ENCODE measurements at places on chromosomes 1 and 21.
A peak's percentile ranks its signal among the peaks of the same experiment; 100 is the strongest.

GRCh38 chr1:248857201-248857600 lies 1.7 kb downstream of the ZNF692 start:
- DNase-seq = no peak

GRCh38 chr21:42426876-42427480 lies 23.3 kb downstream of the UBASH3A start:
- DNase-seq = no peak

DNA sequence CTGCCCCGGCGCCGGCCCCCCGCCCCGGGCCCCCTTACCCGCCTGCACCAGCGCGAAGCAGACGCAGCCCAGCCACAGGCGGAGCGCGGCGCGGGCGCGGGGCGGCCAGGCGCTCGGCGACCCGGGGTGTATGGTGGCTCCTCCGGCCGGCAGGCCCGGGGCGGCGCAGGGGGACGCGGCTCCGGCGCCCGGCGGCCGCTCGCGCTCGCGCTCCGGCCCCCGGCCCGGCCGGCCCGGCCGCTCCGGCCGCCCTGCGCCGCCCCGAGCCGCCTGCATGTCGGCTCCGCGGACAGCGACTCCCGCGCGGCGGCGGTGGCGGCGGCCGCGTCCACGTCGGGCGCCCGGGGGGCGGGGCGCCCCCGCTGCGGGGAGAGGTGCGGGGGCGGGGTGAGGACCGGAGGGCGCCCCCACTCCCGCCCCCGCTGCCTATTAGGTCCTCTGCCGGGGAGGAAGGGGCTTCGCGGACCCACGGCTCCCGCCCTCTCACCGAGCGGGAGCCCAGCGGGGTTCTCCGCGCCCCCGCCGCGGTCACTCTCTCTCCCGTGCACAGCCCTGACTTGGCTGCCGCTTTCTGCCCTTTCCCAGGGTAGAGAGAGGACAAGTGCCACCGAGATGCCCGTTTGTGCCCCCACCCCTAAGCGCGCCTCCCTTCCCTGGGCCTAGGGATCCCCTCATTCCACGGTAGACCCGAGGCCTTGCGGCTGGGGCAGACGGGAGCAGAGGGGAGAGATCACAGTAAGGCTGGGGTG lies at the start of gene FNDC5:
Gene FNDC5, minus strand, starts transcription at position 298 of the 749 bp plus-strand sequence.
- DNase-seq = no peak

DNA sequence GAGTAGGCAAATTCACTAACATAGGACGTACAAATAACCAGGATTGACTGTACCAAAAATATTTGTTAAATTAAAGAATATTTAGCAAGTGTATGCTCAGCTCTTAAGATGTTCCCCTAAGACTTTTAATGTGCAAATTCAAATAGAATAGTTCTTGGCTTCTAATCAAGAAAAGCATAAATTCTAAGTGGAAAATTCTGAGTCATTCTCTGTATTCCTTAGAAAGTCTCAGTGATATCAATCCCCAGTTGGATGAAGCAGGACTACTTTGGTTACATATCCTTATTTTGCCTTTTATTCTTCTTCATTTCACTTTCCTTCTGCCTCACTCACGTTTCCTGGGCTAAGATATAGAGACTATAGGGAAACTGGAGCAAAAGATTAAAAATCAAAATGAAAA lies 130.2 kb downstream of the IFI44 start:
- DNase-seq = no peak

- DNase-seq = no peak
Observed at GRCh38 chr1:99788896-99789295, 22.5 kb upstream of the FRRS1 start.

DNA sequence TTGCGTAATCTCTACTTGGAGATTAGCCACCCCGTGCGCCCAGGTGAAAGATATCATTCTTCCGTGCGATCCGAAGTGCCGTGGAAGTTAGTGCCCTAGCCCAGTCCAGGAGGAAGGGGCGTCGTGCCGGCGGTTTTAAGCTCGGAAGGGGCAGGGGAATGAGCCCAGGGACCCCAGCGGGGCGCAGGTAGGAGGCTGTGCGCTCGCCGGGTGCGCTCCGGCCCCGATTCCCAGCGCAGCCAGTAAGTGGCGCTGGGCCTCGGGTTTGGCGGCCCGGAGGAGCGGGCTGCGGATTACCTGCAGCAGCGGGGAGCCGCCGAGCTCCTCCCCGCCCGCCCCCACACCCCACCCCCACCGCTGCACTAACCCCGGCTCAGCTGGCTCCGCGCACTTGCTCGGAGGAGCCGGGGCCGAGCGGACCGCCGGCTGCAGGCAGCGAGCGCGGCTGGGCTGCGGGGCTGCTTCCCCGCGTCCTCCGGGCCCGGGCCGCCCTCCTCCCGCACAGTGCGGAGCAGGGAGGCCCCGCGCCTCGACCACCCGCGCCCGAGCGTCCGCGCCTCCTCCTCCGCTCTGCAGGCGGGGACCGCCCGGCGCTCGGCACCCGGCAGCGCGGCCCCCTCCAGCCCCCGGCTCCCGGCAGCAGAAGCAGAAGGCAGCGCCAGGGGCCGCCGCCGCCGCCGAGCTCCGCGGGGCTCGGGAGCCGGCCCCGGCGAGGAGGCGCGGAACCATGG lies at the start of gene RYR2:
Gene RYR2, plus strand, starts transcription at position 390 of the 731 bp plus-strand sequence. Its CDS starts 338 bp downstream, at position 728.
- DNase-seq = no peak

DNA sequence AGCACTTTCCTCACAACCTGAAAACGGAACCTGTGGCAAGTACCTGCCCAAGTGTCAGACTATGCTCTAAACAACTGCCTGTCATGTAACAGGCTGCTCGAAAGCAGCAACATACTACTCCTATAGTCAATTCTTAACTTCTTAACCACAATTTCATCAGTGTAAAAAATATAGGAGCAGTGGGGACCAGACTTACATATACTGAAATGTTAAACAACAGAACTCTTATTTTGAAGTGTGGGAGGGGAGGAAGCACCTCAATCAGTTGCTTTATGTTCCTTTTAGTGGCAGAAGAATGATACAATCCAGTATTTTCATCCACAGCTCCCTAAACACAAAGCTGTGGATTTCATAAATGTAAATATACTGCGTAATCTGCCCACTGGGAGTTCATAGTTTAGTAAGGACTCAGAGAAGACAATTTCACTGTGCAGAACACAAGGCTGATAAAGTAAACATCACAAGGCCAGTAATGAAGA lies 44.2 kb downstream of the WLS start:
- no peak for DNase-seq

DNA sequence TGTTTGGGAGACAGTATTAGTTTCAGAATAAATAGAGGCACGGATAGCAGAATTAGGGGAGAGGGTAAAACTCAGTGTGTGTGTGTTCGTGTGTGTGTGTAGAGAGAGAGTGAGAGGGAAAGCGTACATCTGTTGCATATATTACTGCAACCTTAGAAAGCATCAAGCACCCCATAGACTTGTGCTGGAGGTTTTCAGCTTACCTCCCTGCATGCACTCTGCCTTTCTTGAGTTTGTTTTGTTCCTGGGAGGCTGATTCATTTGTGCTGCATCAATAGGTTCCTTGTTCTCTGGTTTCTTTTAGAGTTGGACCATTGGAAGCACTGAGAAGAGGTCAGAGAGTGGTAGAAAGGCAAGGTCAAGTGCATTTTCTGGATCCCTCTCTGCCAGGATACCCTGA lies 104.4 kb upstream of the KCNK1 start:
- no peak for DNase-seq

GRCh38 chr1:160826546-160826945 lies 30.6 kb downstream of the LY9 start:
- DNase-seq = peak; percentile 56

DNA sequence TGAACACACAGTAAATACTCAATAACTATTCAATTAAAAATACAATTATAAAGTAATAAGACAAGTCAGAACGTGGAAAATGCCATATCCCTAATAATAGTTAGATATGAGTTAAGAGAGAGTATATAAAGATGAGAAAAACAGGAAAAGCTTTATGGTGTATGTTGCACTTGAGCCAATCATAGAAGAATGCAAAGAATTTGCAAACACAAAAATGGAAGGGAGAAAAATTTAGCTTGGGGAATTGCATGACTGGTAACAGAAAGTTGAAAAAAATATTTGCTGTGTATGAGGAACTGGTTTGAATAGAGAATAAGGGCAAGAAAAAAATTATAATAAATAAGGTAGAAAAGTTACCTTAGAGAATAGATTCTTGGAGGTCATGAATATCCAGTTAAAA lies 739.6 kb upstream of the CXADR start:
- DNase-seq = no peak

GRCh38 chr1:184890539-184890973 lies 83.8 kb downstream of the NIBAN1 start:
- DNase-seq = no peak

GRCh38 chr1:157482174-157482573 lies 70.1 kb downstream of the FCRL5 start:
- DNase-seq = no peak

GRCh38 chr21:33309778-33310177 lies 15.0 kb upstream of the IFNAR1 start:
- DNase-seq = no peak

- DNase-seq = no peak
Observed at GRCh38 chr1:9374748-9375341, 82.2 kb downstream of the SPSB1 start.

DNA sequence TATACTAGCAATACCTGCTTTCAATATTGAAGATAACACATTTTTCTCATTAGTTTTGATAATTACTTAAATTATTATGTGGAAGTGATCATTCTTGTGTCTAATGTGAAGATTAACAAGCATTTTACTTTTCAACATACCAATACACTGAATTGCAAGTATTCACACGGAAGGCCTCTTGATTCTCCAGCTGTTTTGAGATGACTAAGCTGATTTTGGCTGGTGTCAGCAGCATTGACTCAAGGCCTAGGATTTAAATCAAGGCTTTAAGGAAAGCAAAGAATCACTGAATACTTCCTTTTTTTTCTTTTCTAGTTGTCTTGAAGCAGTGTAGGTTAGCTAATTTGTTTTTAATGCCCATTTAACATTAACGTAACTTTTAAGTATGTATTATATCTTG lies 373.7 kb downstream of the SRGAP2C start:
- no peak for DNase-seq

- no peak for DNase-seq
Observed at GRCh38 chr1:84888753-84889152, 4.3 kb downstream of the LPAR3 start.

GRCh38 chr21:40208948-40209345 lies 341.7 kb downstream of the PCP4 start:
- DNase-seq = no peak

DNA sequence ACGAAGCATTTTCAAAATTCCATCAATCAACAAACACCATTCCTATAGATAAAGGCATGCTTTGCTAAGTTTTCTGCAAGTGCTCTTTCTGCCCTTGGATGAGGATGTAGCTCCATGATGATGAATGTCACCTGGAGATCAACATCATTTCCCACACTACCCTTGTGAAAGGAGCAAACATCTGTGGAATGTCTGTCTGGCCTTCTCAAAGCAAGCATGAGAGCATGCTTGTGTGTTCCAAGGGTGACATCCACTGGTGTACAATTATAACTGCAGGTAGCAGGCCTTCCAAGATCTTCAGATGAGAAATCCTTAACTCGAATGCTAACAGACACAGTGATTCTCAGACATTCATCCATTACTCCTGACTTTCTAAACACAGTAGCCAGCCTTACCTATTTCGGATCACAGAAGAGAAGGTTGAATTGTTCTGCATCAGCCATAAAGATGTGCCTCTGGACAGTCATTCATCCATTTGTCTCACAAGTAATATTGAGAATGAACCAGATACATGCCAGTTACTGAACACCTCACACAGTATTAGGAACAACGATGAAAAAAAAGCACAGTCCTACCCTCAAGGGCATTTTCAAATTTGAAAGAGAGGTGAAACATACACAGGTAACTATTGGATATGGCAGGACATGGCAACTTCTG lies 162.4 kb downstream of the TPR start:
- DNase-seq = no peak

DNA sequence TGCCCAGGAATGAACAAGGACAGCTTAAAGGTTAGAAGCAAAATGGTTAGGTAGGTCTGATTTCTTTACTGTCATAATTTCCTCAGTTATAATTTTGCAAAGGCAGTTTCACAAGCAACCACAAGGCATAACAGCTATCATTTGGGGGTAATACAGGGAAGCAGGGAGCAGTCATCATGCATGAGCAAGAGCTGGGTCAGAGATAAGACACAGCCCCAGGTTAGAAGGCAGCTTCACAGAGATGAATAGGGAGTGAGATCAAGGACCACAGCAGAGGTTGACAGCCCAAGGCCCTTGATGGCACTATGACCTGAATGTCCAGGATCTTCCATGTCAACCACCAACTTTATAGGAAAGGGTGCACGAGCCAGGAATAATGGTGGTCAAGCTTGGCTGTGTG lies 9.0 kb upstream of the CSRP1 start:
- no peak for DNase-seq

- DNase-seq = no peak
Observed at GRCh38 chr1:14724678-14725077, 126.2 kb downstream of the KAZN start.

DNA sequence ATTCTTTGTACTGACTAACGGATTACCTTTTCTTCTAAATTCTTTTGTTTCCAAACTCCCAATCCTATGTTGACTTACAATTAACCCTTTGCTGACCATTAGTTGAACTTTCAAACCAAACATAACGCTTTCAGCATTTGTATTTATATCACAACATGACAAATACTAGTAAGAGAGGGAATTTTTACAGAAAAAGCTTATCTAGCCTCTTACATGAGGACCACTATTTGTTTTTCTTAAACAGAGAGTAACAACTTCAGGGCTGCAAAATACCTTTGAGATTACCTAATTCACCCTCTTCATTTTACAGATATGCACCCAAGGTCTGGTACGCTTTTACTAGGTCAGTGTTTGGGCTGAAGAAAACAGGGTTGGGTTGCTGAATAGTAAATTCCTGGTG lies 45.0 kb upstream of the CXADR start:
- no peak for DNase-seq

DNA sequence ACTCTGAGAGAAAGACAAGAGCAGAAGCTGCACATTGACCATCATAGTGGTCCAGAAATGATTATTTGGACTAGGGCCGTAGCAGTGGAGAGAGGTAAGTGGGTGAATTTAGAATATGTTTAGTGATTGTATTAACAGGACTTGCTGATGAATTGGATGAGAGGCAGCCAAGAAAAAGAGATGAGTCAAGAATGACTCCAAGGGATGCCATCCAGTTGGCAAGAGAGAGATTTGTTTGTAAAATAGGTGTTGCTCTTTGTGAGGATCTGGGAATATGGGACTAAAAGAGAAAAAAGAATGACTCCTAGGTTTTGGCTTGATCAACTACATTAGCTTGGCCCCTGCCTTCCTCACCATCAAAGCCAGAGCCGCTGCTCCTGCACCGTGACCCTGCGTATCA lies 54.2 kb upstream of the ARTN start:
- DNase-seq = no peak

GRCh38 chr1:16226490-16227179 lies 10.3 kb downstream of the CPLANE2 start:
- no peak for DNase-seq

GRCh38 chr1:170729225-170730002 lies 65.5 kb downstream of the PRRX1 start:
- DNase-seq = no peak

DNA sequence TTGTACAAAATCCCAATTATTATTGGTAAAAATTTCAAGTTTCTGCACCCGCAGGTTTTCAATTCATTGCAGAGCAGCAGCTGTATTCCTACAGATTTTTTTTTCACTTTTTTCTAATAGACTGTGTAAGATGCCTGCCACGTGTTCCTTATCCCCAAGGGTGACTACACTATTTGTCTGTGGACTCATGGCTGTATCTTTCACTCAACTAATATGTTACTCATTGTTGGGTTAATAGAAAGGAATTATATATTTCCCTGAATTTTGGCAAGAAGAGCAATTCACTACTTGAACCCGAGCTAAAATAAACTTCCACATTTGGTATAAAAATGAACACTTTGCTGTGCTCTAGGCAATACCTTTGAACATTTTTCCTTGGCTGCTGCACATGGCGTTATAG lies 158.7 kb downstream of the NCAM2 start:
- no peak for DNase-seq

- DNase-seq = no peak
Observed at GRCh38 chr1:29352719-29353420, 116.5 kb downstream of the PTPRU start.
